ENCODE measurements at places on chromosomes 7 and 10. TPM values are rescaled to one million over a fixed set of nuclear protein-coding genes. Genes with fewer than 3 reads are reported as not detected.

Gene FGL2
- total RNA-seq = 11.4 TPM

Gene AKR1C4
- total RNA-seq = not detected

Gene ELMO1
- total RNA-seq = 119 TPM

Gene MCM10
- total RNA-seq = 41.8 TPM

Gene C7orf25
- total RNA-seq = 2.3 TPM

Gene FOXP2
- not detected for total RNA-seq

Gene TCAF2
- total RNA-seq = 33.8 TPM

Gene GPR141
- total RNA-seq = not detected

Gene GSTO2
- total RNA-seq = 2.5 TPM

Gene AGAP4
- total RNA-seq = 37.2 TPM

Gene AGR3
- total RNA-seq = not detected

Gene DNAJC1
- 11.0 TPM for total RNA-seq

Gene ACTL6B
- not detected for total RNA-seq

Gene SPDYE1
- not detected for total RNA-seq

Gene MYPN
- not detected for total RNA-seq

Gene PLEKHS1
- total RNA-seq = not detected

Gene BAMBI
- not detected for total RNA-seq

Gene VWDE
- 3.9 TPM for total RNA-seq

Gene KCNH2
- 4.9 TPM for total RNA-seq

Gene LEP
- not detected for total RNA-seq

Gene AMZ1
- total RNA-seq = 0.43 TPM

Gene ZNF22
- 13.1 TPM for total RNA-seq

Gene TSPAN13
- total RNA-seq = not detected

Gene ACTR3C
- 13.2 TPM for total RNA-seq

Gene RHOBTB1
- total RNA-seq = 0.30 TPM

Gene SYNPO2L
- total RNA-seq = not detected

Gene MTPN
- 75.5 TPM for total RNA-seq

Gene EPDR1
- total RNA-seq = 1.4 TPM

Gene ZNF365
- 0.08 TPM for total RNA-seq

Gene CHAT
- not detected for total RNA-seq

Gene NPY
- total RNA-seq = not detected

Gene MGAM2
- total RNA-seq = not detected

Gene GRM3
- total RNA-seq = not detected

Gene ADCY1
- total RNA-seq = not detected

Gene CXCL12
- not detected for total RNA-seq

All from naive thymus-derived CD4-positive, alpha-beta T cell (primary cell).